ENCODE measurements at places on chromosomes 2 and 18.

- DNase-seq: peak; percentile 17
Measured at GRCh38 chr2:237923481-237924163, 43.2 kb upstream of the UBE2F start.

DNA sequence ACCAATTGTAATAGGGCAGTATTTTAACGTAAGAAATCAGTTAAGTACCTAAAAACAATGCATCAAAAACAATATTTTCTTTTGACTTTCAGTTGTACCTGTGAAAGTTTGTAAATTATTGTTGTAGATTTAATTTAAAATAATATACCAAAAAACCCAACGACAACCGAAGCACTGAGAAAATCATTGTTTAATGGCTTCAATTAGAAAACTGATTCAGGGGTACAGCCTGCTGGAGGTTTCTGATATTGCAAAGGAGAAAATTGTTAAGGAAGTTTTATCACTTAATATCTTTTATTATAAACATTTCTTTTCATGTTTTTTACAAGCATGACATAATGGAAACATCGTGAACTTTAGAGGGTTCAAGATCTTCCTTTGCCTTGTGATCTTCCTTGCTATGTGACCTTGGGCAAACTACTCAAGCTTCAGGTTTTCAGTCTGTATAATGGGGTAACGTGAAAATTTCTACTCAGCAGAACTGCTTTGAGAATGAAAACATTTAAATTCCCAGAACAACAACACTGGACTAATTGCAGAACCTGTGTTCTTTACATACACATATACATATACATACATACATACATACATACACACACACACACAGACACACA lies 76.3 kb upstream of the GLS start:
- DNase-seq: peak; percentile 27

DNA sequence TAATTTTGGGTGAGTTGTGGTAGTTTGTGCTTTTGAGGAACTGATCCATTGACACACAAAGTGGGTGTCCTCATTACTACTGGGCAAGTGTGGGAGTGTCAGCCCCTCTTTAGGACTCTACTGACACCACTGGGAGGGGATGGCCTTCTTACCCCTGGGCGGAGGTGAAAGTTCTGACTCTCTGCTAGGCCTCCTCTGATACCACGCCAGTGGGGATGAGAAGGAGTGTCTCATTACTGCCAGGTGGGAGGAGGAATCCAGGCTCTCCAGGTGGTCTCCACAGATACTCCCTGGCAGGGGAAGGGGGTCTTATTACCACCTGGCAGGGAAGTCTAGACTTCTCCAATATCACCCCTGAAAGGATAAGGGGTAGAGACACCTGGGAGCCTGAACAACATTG lies 9.1 kb downstream of the LCLAT1 start:
- no peak for DNase-seq

DNA sequence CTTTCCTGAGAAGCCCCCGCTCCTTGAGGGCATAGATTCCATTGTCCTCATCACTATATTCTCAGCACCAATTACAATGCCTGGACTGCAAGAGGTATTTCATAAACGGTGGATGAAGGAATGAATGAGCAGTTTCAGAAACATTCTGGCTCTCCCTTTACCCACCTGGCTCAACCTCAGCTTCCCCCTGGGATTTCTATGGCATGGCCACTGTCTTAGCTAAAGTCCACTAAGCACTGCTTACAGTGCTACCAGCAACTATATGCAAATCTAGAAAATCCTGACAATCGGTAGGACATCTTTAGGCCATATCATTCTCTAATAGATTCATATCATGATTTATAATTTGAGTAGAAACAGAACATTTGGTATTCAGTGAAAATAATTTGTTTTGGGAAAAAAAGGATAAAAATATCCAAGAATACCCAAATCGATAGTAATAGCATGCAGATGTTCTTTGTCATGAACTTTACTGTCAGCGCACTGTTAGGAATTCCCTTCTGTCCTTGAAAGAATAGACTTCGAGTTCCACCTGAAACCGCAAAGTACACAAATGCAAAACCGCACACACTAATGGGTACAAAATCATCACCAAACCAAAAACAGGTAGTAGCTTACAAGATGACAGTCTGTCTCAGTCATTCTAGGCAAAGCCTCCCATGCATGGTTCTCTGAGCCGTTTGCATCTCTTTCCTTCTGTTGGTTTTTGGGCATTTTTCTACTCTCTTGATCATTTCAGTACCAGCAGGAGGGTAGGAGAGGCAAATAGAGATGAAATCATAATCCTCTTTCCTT lies 303.6 kb upstream of the ID2 start:
- DNase-seq: no peak

GRCh38 chr2:170155022-170155722 lies 22.8 kb upstream of the MYO3B start:
- no peak for DNase-seq

DNA sequence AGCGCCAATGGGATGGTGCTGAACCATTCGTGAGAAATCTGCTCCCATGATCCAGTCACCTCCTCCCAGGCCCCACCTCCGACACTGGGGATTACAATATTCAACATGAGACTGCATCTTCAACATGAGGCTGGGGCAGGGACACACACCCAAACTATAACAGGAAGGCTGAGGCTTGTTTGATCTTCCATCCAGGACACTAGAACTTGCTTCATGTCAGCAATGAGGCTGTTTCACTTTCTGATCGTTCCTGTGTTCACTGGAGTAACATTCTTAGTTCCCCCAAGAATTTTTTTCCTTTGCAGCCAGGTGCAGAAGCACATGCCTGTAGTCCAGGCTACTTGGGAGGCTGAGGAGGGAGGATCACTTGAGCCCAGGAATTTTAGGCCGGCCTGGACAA lies 30.8 kb upstream of the SOX11 start:
- no peak for DNase-seq
